Gastrocnemius medialis (tissue), 4 donors: ENCODE measurements at places on chromosomes 11 and 22.

GRCh38 chr22:29208502-29208862, 2.8 kb downstream of the EMID1 start:
- H3K27ac ChIP-seq, result no peak overlapping the region
- peaks cover 7% of the 10 kb centered on the region for H3K27me3 ChIP-seq
- DNase-seq, result no peak
- no peak overlapping the region for H3K4me3 ChIP-seq

- H3K36me3 ChIP-seq, result no peaks in the 10 kb centered on the region
- H3K4me3 ChIP-seq, result no peak overlapping the region
Observed at GRCh38 chr22:50010676-50011446, 1.7 kb downstream of the IL17REL start.

- H3K27ac ChIP-seq, result no peak overlapping the region
- no peak for DNase-seq
- H3K4me1 ChIP-seq, result no peaks in the 10 kb centered on the region
- H3K4me3 ChIP-seq, result no peak overlapping the region
- H3K27me3 ChIP-seq, result no peaks in the 10 kb centered on the region
Observed at GRCh38 chr11:127247261-127247851, 246.8 kb upstream of the KIRREL3 start.

GRCh38 chr11:70608568-70609470, 210.5 kb downstream of the CTTN start:
- H3K36me3 ChIP-seq, result no peaks in the 10 kb centered on the region
- peak; percentile 25 for DNase-seq
- no peaks in the 10 kb centered on the region for H3K27me3 ChIP-seq
- H3K27ac ChIP-seq, result no peak overlapping the region

- no peaks in the 10 kb centered on the region for H3K27me3 ChIP-seq
- H3K36me3 ChIP-seq, result no peaks in the 10 kb centered on the region
- no peaks in the 10 kb centered on the region for H3K4me1 ChIP-seq
- DNase-seq, result no peak
- no peak overlapping the region for H3K4me3 ChIP-seq
Observed at GRCh38 chr11:135019899-135020298, 607.9 kb upstream of the B3GAT1 start.

DNA sequence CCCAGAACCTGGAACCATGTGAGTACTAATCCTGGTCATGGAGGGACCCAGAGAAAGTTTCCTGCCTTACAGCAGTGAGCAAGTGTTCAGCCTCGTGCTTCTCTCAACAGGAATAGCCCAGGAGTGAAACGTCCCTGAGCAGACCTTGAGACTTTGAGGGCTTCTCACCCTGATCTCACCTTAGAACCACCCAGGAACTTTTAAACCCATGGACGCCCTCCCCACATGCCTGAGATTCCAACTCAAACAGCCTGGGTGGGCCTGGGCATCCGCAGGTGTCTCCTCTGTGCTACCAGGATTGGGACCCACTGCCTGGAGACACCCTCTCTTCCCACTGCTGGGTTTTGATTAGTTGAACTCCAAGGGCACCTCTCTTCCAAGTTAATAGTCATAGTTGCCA, 297.2 kb downstream of the NTM start:
- no peaks in the 10 kb centered on the region for H3K4me1 ChIP-seq
- DNase-seq, result no peak
- H3K36me3 ChIP-seq, result no peaks in the 10 kb centered on the region

GRCh38 chr11:73439002-73439843, 63.0 kb downstream of the RELT start:
- peaks cover 20% of the 10 kb centered on the region for H3K4me1 ChIP-seq
- no peak for DNase-seq
- H3K27me3 ChIP-seq, result no peaks in the 10 kb centered on the region
- no peaks in the 10 kb centered on the region for H3K36me3 ChIP-seq
- H3K4me3 ChIP-seq, result no peak overlapping the region
- no peak overlapping the region for H3K27ac ChIP-seq

- no peak for DNase-seq
- no peaks in the 10 kb centered on the region for H3K27me3 ChIP-seq
- H3K36me3 ChIP-seq, result no peaks in the 10 kb centered on the region
- H3K4me3 ChIP-seq, result no peak overlapping the region
- H3K27ac ChIP-seq, result no peak overlapping the region
Observed at GRCh38 chr11:29319210-29319609, 697.6 kb downstream of the KCNA4 start.

DNA sequence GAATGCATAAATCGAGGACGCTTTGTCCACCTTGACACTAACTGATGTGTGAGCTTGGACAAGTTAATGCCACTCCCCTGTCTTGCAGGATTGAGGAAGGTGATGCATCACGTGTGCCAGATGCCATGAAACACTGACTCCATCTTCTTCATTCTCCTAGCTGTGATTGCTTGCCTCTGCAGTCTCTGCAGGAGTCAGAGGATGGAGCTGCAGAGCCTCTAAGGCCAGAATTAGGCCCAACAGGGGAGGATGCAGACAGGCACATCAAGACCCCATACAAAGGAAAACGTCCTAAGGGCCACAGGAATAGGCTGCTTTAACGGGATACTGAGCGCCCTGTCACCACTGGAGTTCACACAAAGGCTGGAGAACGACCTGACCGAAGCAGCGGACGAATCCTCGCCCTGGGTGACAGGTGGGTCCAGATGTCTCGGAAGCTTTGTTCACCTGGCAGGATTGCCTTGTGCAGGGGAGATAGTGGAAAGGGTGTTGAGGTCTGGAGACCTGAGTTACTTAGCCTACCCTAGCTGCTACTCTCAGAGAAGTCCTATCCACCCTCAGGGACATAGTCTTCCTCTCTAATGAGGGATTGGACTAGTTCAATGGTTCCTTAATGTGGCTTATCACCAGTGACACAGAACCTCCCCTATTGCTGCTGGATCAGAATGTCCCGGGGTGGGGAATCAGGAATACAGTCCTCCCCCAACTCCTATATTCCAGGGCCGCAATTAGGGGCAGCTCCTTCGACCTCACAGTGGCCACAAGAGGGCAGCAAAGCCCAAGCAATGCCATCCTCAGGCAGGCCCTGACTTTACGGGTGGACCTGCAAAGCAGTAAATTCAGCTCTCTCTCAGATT, 32.4 kb downstream of the DBX1 start:
- no peak overlapping the region for H3K27ac ChIP-seq
- H3K27me3 ChIP-seq, result no peaks in the 10 kb centered on the region
- no peaks in the 10 kb centered on the region for H3K4me1 ChIP-seq

DNA sequence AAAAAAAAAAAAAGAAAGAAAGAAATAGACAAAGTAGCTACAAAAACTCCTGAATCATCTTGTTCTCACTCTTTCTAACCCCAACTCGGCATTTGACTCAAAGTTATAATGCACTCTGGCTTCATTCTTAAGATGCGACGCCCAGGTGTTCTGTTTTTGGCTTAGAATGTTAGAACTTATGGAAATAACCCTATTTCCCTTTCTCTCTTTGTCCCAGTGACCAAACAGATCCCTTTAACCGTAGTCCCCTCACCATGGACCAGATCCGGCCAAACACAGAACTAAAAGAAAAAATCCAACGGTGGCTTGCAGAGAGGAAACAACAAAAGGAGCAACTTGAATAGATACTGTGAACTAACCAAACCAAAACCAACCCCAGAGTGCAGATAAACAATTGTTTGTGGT, 5.3 kb upstream of the ATP5MG start:
- H3K4me1 ChIP-seq, result peaks cover 5% of the 10 kb centered on the region
- peaks cover 61% of the 10 kb centered on the region for H3K36me3 ChIP-seq
- no peak overlapping the region for H3K27ac ChIP-seq
- no peaks in the 10 kb centered on the region for H3K27me3 ChIP-seq
- no peak for DNase-seq
- no peak overlapping the region for H3K4me3 ChIP-seq

DNA sequence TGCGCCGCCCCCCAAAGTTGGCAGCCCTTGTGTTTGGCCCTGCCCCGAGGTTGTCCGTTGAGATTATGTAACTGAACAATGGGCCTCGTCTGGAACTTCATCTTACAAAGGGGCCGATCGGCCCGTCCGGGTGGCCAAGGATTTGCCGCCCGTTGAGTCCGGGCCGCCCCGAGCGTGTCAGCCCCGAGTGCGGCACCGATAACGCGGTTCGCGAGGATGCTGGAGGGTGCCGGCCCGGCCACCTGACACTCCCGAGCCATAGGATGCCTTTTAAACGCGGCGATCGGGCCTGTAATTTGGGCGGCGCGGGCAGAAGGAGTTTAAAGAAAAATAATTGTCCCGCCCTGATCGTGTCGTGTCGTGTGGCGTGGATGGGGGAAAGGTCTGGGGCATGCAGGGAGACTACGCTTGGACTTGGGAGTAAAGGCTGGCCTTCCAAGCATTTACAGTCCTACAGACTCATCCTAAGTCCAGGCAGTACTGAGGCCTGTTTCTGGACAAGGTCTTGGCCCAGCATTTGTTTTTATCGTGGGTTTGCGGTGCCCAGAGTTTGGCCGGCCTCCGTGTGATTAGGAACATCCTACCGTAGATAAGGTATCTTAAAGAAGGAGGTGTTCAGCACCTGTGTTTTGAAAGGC, 1.3 kb downstream of the WEE1 start:
- peaks cover 15% of the 10 kb centered on the region for H3K36me3 ChIP-seq
- no peaks in the 10 kb centered on the region for H3K27me3 ChIP-seq
- H3K4me1 ChIP-seq, result peaks cover 10% of the 10 kb centered on the region
- H3K4me3 ChIP-seq, result peak overlapping the region; percentile 82

DNA sequence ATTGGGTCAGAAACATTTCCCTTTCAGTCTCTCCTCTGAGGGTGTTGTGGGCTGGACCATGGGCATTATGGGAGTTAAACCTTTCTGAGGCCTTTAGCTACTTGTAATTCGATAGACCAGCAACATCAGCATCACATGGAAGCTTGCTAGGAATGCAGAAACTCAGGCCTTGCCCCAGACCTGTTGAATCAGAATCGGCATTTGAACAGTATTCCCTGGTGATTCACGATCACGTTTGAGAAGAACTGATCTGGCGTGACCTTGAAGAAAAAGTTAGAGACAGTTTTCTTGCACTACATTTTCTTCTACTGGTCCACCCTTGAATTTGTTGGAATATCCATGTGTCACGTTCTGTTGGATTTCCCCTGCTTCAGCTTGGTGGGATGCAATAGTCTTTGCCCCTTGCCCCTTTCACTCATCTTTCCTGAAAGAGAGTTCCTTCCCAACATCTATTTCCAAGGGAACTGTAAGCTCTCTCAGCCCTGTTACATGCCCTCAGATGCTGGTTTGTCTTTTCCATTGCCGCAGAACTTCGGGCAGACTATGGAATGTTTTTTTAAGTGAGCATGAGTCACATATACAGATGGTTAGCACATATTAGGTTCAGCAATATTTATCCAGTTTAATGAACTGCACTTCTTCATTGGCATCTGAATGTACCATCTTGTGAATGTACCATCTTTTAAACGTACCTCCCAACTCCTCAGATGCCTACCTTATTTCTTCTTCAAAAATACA, 23.9 kb downstream of the EHF start:
- no peaks in the 10 kb centered on the region for H3K4me1 ChIP-seq
- H3K27ac ChIP-seq, result no peak overlapping the region
- H3K36me3 ChIP-seq, result no peaks in the 10 kb centered on the region

GRCh38 chr11:77107950-77108349, 5.3 kb downstream of the OMP start:
- H3K36me3 ChIP-seq, result no peaks in the 10 kb centered on the region
- H3K27me3 ChIP-seq, result no peaks in the 10 kb centered on the region
- no peak for DNase-seq
- no peaks in the 10 kb centered on the region for H3K4me1 ChIP-seq
- H3K27ac ChIP-seq, result no peak overlapping the region

GRCh38 chr22:20254975-20255946, 12.9 kb downstream of the RTN4R start:
- H3K4me1 ChIP-seq, result no peaks in the 10 kb centered on the region
- no peaks in the 10 kb centered on the region for H3K27me3 ChIP-seq
- DNase-seq, result no peak
- H3K27ac ChIP-seq, result no peak overlapping the region

DNA sequence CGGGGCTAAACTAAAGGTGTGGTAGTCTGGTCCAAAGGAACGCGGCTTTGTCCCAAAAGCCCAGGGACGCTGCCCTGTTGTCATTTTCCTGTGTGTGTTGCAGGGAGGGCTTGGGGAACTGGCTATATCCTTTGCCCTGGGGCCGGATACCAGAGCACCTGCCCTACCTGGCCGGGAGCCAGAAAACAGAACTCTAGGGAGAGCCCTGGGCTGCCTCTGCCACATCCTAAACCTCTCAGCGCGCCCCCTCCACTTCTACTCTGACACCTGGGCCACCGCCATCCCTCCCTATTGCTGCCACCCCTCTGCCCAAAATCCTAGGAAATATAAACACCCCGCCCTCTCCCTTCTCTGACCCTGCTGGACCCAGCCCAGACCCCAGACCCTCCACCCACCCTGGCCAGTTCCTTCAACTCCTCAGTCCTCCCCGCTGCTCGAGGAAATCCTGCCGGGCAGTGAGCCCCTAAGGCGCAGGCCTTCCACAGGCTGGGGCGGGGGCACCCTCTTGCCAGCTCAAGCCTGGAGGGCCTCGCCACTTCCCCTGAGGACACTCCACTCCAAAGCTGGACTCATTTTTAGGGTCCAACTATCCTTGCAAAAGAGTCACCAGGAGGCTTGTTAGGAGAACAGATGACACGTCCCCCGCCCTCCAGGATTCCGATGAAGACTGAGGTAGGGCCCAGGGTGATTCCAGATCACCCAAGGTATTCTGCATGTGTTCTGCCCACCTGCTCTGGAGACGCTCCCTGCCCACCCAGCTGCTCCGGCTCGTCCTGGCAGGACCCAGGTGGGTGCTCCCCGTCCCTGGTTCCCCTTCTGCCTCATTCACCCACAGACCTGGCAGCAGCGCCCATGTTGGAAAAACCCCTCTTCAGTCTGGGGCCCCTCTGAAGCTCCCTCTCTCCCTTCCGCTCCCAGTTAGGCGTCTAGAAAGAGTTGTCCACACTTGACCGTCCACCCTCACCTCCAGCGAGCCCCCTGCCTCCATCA, 12.2 kb downstream of the KCTD17 start:
- H3K4me3 ChIP-seq, result no peak overlapping the region
- H3K36me3 ChIP-seq, result no peaks in the 10 kb centered on the region
- no peak for DNase-seq
- H3K27me3 ChIP-seq, result peaks cover 8% of the 10 kb centered on the region

DNA sequence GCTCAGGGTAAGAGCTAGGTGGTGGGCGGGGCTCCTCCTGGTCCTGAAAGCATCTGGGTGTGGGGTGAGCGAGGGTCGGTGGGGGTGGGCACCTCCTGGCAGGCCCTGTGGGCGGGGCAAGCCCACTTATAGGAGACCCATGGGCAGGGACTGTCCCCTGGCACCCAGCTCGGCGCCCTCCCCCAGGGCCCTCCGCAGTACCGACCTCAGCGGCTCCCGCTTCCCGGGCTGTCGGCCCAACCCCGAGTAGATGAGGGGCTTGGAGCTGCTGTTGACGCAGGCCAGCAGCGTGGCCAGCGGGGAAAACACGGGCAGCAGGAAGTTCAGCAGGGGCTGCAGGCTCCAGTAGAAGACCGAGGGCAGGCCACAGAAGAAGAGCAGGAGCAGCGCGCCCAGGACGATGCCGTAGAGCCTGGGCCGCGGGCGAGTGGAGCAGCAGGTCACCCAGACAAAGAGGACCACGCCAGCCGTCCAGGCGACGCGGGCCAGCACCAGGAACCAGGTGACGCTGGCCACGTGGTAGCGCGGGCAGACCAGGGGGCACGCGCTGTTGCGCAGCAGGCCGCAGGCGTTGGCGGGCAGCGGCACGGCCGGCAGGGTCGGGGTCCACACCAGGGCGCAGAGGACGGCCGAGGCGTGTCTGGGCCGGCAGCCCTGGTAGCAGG, 663 bp downstream of the MRGPRG start:
- H3K4me1 ChIP-seq, result no peaks in the 10 kb centered on the region
- no peak overlapping the region for H3K27ac ChIP-seq
- H3K27me3 ChIP-seq, result peaks cover 41% of the 10 kb centered on the region
- no peaks in the 10 kb centered on the region for H3K36me3 ChIP-seq
- H3K4me3 ChIP-seq, result no peak overlapping the region
